ENCODE measurements at places on chromosomes 1 and 21.

DNA sequence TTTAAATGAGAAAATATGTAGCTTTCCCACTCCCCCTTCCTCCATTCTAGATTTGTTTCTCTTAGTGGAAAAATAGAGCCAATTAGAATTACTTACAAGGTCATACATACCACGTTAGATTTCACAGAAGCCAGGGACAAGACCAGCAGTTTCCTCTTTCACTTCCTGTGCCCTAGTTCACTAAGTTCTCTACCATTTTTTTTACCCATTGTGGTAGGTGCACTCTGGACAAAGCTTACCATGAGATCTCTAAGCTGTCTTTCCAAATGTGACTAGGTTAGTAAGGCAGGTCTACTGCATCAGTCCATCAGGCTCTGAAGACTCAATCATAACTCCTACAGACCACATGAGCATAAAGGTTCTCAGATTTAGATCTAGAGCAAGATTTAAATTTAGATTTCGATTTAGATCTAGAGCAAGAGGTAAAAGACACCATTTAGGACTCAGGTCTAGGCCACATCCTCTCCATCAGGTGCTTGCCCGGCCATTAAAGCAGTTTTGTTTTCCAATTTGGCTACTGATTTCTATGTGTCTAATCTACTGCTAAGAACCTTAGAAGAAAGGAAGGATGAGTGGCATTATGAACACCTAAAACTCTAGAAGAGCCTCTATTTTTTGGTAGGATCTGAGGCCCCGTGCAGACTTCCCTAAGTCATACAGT, 235.3 kb downstream of the FAF1 start:
- DNase-seq = no peak

DNA sequence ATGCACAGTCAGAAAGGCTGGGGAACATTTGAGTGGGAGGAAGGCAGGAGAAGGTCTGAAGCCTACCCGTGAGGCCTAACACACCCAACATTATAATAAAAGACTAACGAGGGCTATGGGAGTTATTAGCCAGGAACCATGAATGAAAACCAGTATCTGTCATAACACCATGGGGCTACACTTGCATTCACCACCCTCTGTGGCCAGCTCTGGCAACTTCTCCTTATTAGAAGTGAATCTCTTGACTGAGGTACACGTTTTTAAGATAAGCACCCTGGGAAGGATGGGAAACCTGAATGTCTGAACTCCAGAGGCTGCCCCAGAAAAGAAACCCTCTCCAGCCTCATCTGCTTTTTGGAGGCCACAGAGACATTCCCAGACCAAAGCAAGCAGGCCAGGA, 204.3 kb upstream of the RAB4A start:
- DNase-seq = no peak

DNA sequence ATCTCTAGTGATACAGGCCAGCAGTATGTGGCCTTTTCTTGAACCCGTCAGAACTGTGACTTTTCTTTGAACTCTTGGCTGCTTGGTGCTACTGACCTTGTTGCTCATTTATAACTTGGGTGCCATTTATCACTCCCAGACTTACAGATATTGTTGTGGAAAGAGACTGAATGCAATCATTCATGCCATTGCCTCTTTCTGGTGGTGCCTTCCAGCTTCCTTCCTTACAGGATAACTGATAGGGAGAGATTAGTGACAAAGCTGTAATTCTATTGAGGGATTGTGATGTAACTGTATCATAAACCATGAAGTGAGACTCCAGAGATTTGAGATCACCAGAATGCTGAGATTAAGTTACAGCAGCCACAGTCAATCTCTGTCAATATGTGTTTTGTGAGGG, 256.5 kb downstream of the USP25 start:
- no peak for DNase-seq

DNA sequence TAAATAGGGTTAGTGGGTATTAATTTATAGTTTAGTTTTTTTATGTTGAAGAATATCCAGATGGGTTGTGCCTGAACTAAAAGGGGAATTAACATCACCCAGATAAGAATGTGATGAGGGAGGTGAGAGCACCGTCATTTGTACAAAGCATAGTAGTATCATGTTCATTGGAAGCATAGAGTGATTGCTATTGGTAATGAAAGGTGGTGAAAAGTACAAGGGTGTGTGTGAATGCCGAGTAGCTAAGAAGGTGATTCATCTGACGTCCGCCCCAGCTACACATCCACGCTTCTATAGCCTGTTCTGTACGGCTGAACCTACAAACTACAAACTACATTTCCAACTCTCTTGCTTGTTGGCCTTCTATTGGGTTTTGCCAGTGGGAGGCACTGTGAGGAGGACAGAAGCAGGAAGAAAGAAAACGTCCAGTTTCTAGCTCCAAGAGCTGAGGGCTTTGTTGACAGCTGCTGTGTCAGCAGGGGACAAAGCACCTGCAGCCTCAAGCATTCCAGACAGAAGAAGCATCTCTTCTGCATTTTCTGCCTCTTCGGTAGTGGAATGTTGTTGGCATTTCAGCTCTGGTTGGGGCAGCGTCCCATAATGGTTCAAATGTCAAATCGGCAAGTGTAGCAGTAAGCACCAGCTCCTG, 404.8 kb downstream of the KCTD3 start:
- no peak for DNase-seq

DNA sequence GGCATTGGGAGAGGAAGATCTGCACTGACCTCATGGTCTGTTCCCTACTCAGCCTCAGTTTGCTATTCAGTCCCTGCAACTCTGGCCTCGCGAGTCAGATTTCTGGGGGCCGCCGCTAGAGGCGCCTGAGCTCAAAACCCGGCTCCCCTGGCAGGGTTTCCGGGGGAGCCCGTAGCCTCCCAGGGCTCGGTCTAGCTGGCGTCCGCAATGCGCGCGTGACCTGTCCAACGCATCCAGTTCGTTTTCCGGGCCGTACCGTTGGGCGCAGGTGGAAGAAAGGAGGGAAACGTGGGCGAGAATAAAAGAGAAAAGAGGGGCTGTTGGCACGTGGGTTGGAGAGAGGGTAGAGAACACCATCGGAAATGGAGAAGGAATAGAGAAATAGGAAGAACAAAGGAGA, at the start of gene ADAM30:
TSS of gene ADAM30 (minus strand) at position 213 of the 400 bp plus-strand sequence. CDS start at position 34, 179 bp downstream.
- no peak for DNase-seq

GRCh38 chr1:209062863-209063262, 520.7 kb upstream of the CAMK1G start:
- DNase-seq = no peak

- DNase-seq = no peak
Measured at GRCh38 chr1:114750780-114751179, 7.0 kb downstream of the CSDE1 start.

- no peak for DNase-seq
Measured at GRCh38 chr1:211332036-211332616, 5.5 kb downstream of the TRAF5 start.

GRCh38 chr1:69639159-69639558, 71.4 kb downstream of the LRRC7 start:
- DNase-seq = no peak

GRCh38 chr1:14659913-14660312, 61.4 kb downstream of the KAZN start:
- DNase-seq = no peak

All from HS-27A (cell line).